Cardiac muscle cell (in vitro differentiated cells and primary cell): ENCODE measurements at places on chromosomes 11 and 22. TPM values are rescaled to one million over a fixed set of nuclear protein-coding genes. Genes with fewer than 3 reads are reported as not detected.

GTF2H1 gene
- polyA plus RNA-seq, result 25.8 and 26.1 TPM in 2 replicates

USP28 gene
- 99.2 and 105 TPM in 2 replicates for polyA plus RNA-seq

OR56A1 gene
- polyA plus RNA-seq, result 0.10 TPM in 1 of 2 replicates, not detected in the other

CLMP gene
- 2.1 and 5.1 TPM in 2 replicates for polyA plus RNA-seq

OR6T1 gene
- polyA plus RNA-seq, result not detected in 2 replicates

OR5P2 gene
- polyA plus RNA-seq, result not detected in 2 replicates

RIMBP3C gene
- 0.32 and 0.59 TPM in 2 replicates for polyA plus RNA-seq

LRRC4C gene
- polyA plus RNA-seq, result 0.66 and 0.70 TPM in 2 replicates

UBQLNL gene
- 2.1 and 2.4 TPM in 2 replicates for polyA plus RNA-seq

MAP6 gene
- polyA plus RNA-seq, result 2.7 and 5.6 TPM in 2 replicates
